A549 treated with CpdA at 1 μM for 4 hours (cell line): ENCODE measurements at places on chromosomes 16 and 17. TPM values are rescaled to one million over a fixed set of nuclear protein-coding genes. Genes with fewer than 3 reads are reported as not detected.

EXOC3L1 gene
- 0.07 to 0.48 TPM in 2 of 5 replicates, not detected in the others for total RNA-seq

TMEM235 gene
- total RNA-seq: not detected in 5 replicates

FNDC8 gene
- not detected in 5 replicates for total RNA-seq

WFIKKN1 gene
- 0.13 to 0.23 TPM (median 0.16 TPM) in 4 of 5 replicates, not detected in the other for total RNA-seq

HSD3B7 gene
- 12.5 to 17.3 TPM (median 14.7 TPM) in 5 replicates for total RNA-seq

GAS7 gene
- 0.21 to 0.57 TPM (median 0.43 TPM) in 5 replicates for total RNA-seq

PRSS27 gene
- total RNA-seq: 1.0 to 1.6 TPM (median 1.3 TPM) in 5 replicates

COPRS gene
- 128 to 180 TPM (median 166 TPM) in 5 replicates for total RNA-seq

KRT12 gene
- 0.08 TPM in 1 of 5 replicates, not detected in the others for total RNA-seq

ATP2A3 gene
- 3.6 to 5.4 TPM (median 4.3 TPM) in 5 replicates for total RNA-seq

PLCG2 gene
- total RNA-seq: 3.4 to 5.0 TPM (median 3.9 TPM) in 5 replicates
